ENCODE measurements at places on chromosomes 1 and 21.

DNA sequence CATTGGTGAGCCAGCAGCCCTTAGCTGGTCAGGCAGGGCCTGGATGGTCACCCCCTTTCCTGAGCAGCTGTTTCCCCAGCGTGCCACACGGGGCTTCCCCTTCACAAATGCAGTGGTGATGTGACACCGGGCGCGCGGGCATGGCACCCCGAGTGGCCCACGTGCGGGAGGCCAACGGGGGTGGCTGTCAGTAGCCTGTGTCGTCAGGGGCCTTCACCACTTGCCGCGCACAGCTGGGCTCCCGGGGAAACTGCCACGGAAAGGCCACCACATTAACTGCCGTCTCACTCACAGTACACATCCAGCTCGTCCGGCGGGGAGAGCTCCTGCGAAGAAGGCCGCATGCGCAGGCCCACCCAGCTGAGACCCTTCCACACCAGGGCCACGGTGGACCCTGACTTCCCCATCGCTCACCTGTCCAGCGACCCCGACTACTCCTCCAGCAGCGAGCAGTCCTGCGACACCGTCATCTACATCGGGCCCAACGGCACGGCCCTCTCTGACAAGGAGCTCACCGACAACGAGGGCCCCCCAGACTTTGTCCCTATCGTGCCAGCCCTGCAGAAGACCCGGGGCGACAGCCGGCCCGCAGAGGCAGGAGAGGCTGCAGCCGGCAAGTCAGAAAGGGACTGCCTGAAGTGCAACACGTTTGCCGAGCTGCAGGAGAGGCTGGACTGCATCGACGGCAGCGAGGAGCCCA, 530.5 kb downstream of the KIF26B start:
- DNase-seq, result no peak

GRCh38 chr1:4868521-4868920, 214.1 kb downstream of the AJAP1 start:
- no peak for DNase-seq

DNA sequence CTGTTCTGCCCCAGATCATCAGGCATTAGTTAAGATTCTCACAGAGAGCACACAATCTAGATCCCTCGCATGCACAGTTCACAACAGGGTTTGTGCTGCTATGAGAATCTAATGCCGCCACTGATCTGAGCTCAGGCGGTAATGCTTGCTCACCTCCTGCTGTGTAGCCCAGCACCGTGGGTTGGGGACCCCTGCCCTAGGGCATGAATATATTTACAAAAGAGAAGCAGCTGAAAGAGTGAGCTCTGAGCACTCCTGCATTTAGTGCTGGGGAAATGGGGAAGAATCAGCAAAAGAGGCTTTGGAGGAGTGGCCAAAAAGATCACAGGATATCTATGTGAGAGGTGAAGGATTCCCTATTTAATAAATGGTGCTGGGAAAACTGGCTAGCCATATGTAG, 5.6 kb downstream of the CFAP57 start:
- DNase-seq, result no peak

DNA sequence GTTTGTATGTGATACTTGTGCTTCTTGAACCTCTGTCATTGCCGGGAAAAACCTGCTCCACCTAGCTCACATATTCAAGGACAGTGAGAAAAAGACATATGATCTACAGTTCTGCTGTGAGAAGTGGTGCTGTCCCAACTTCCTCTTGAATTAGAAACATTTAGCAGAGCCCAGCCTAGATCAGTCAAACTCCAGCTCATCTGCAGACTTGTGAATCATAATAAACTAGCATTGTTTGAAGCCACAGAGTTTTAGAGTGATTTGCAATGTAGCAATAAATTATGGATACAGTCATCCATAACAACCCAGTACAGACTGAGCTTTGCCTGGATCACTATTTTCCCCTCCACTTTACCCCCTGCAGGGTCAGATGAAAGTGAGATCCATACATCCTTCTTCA, 497.8 kb downstream of the PLA2G4A start:
- no peak for DNase-seq

DNA sequence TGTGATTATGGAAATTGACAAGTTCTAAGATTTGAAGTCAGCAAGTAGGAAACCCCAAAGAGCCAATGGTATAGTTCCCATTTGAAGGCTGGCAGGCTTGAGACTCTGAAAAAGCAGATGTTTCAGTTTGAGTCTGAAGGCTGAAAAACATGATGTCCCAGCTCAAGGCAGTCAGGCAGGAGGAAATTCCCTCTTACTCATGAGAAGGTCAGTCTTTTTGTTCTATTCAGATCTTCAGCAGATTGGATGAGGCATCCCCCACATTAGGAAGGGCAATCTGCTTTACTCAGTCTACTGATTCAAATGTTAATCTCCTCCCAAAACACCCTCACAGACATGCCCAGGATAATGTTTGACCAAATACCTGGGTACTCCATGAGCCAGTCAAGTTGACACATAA, 372.5 kb upstream of the ST6GALNAC5 start:
- no peak for DNase-seq

- DNase-seq, result no peak
These were observed 36.5 kb downstream of the NCF2 start for GRCh38 chr1:183553764-183554163.

DNA sequence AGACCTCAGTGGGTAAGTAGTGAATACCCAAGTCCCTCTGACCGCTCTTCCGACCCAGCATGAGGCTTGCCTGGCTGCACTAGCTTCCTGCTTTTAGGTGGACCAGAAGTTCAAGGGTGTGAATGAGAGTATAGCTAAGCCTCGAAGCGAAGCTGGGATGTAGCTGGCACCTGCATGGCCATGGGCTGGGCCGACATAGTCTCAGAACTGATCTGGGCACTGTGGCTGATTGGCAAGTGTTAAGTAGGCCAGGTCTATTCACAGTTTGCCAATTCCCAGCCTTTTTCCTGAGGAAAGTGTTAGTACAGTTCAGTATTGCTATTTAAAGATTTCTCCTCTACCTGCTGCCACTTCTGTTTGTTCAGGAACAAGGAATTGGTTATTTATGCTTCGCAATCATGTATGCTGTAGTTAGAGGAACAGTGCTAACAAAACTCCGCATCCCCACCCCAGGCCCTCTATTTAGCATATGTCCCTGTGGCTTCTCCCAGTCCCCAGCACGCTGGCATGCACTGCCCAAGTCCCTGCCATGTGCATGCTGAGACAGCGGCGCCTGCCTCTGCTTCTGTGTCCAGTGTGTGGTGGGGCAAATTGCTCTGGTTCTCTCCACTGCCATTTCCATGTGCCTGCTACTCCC, 16.3 kb downstream of the SPATA46 start:
- no peak for DNase-seq

- no peak for DNase-seq
These were observed 143.5 kb downstream of the SYT14 start for GRCh38 chr1:210081494-210081893.
